Activated naive CD4-positive, alpha-beta T cell treated with anti-CD3 and anti-CD28 coated beads, Interleukin-2, amount 50 U/mL, for 72 hours (primary cell): ENCODE measurements at places on chromosomes 1 and 21. TPM values are rescaled to one million over a fixed set of nuclear protein-coding genes. Genes with fewer than 3 reads are reported as not detected.

DNA sequence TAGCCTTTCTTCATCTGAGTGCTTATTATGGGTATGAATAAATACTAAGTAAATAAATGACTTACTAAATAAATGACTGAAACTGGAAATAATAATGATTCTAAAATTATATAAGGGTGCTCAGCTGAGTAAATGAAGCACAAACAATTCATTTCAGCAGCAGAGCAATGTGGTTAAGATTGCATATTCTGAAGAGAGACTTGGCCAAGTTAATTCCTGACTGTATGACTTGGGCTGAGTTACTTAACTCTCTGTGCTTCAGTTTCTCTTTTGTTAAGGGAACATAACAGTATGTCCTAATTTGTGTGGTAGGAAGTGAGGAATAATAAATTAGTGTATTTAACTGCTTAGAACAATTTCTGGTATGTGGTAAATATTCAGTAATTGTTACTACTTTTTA lies 19.1 kb downstream of the AGL start:
- DNase-seq: no peak

GRCh38 chr1:174700775-174701174 lies 253.0 kb downstream of the GPR52 start:
- no peak for DNase-seq

DNA sequence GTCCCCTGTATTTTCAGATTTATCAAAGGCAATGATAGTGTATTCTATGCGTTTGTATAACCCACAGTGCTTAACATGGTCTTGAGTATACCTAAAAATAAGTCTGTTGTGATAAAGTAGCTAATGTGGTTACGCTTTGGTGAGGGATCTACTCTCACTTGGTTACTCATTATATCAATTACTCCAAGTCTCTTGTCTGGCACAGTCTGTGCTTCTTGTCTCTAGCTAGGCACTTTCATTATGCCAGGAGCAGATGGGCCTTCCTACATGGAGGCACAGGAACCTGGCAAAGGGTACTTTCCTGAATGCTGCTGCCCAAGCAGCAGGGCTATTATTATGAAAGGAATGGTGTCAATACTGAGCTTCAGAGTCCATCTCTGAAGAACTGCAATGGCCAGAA lies 4.2 kb upstream of the PTPN22 start:
- no peak for DNase-seq

DNA sequence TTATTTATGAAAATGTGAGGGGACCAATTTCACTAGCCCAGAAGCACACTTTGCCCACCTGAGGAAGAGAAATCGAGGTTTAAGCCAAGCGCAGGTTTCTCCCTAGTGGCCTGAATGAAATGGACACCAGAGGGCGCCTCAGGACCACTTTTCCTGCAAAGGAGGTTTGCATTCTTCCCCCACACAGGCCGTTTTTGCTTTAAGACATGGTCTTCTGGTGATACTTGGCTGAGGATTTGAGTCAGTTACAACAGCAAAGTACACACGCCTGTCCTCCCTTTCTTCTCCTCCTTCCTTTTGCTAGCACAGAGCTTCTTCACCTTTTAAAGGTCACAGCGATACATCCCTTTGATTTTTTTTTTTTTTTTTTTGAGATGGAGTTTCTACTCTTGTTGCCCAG lies 5.4 kb downstream of the PLA2G2E start:
- peak; percentile 84 for DNase-seq

DNA sequence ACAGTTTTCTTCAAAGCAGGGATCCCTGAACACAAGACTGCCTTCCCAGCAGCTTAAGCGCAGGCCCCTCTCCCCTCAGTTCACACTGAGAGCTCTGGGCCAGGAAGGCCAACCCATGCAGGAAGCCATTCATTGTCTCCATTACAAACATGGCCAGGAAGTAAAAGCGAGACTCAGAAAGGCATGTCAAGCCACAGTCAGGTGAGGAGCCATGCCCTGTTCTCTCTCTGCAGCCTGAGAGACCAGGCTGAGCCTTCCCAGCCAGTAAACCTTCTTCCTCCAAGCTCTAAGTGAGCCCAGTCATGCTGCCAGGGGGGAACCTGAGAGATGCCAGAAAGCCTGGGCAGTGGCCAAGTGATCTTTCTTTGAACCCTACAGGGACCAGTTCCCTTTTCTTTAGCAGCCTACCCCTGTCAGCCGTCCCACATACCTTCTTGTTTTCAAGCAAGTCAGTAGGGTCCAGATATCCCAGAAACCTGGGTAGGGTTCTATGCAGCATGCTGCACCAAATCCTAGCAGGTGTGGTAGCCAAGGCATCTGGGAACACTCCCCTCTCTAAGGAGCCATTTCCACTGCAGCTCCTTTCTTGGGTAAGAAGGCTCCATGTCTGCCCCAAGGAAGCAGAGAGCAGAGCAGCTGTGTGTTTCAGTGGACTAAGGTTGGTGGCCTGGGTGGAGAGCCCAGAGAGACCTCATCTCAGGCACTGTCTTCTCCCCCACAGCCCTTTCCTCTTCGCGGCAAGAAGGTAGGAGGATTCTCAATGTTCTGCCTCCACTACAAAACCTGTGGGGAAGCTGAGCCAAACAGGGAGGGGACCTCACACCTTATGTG lies 977 bp downstream of the TRAF3IP3 start:
- DNase-seq: peak; percentile 71

DNA sequence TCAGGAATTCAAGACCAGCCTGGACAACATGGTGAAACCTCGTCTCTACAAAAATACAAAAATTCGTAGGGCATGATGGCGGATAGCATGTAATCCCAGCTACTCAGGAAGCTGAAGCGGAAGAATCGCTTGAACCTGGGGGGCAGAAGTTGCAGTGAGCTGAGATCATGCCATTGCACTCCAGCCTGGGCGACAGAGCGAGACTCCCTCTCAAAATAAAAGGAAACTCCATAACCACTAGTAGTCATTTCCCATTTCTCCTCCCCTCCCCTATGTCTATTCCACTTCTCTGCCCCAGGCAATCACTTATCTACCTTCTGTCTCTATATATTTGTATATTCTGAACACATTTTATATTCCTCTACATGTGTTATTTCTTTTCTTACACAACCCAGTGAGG lies 4.0 kb upstream of the CEP350 start:
- DNase-seq: no peak

- no peak for DNase-seq
Observed at GRCh38 chr21:17002594-17003257, 510.1 kb upstream of the CXADR start.

- no peak for DNase-seq
Observed at GRCh38 chr1:74650561-74650960, 23.0 kb downstream of the ERICH3 start.

DNA sequence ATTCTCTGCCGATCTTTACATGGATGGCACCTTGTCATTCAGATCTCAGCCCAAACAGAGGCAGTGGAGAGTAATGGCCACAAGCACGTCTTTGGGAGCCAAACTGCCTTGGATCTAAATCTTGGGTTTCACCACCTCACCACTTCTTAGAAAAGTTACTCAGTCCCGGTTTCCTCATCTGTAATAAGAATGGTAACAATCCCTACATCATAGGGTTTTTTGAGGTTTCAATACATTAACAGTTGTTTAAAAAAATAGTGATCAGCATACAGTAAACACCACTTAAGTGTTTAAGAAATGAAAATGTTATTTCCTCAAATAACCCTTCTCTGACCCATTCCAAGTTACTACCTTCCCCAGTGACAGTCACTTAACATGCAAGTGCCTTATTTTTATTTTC lies 38.5 kb upstream of the KCNA3 start:
- no peak for DNase-seq

DNA sequence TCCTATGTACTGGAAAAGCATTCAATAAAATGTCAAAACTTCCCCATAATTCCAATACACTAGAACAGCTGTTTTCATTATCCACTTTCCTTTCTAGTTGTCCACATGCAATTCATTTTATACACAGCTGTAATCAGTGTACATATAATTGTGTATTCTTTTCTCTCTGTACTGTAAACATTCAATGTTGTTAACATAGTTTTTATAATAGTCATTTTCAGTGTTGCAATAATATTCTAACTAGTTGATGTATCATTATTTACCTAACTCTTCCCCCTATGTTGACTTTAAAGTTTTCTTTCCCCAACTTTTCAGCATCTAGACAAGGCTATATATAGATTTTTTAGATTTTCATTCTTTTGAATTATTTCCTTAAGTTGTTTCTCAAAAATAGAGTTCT lies 44.4 kb downstream of the DIPK1A start:
- no peak for DNase-seq

- DNase-seq: no peak
Observed at GRCh38 chr21:34022627-34023335, 50.6 kb upstream of the MRPS6 start.

- no peak for DNase-seq
Observed at GRCh38 chr1:161059293-161059692, 10.4 kb downstream of the ARHGAP30 start.

GRCh38 chr1:93123201-93123783 lies 44.2 kb downstream of the MTF2 start:
- DNase-seq: no peak

The SRRM1 gene
- 208 TPM for total RNA-seq

The KCTD3 gene
- total RNA-seq: 0.59 TPM

The MFSD2A gene
- 7.1 TPM for total RNA-seq

The LIN28A gene
- total RNA-seq: not detected

The BARHL2 gene
- total RNA-seq: not detected

The ELF3 gene
- total RNA-seq: 0.18 TPM

The CEP85 gene
- total RNA-seq: 92.3 TPM

The TNFAIP8L2 gene
- 18.5 TPM for total RNA-seq
